EH (cell line): ENCODE measurements at places on chromosomes 6 and 20.

DNA sequence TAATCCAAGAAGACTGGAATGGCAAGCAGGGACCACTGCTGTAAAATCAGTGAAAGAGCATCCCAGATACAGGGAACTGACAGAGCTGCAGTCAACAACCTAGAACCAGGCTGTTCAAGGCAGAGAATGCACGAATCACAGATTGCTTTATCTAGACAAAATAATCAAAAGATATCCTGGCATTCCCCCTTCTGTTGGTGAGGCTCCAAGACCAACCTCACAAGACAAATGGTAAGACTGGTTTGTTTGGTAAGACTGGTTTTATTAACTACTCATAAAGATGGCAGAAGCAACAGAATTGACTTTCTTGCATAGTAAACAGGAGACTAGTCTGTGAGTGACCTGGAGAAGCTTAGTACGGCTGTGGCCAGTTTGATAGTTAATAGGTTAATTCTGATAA is 88.8 kb upstream of the AHI1 start:
- no peak for DNase-seq

GRCh38 chr6:16316741-16317251 is 78.4 kb downstream of the GMPR start:
- peak; percentile 83 for DNase-seq

DNA sequence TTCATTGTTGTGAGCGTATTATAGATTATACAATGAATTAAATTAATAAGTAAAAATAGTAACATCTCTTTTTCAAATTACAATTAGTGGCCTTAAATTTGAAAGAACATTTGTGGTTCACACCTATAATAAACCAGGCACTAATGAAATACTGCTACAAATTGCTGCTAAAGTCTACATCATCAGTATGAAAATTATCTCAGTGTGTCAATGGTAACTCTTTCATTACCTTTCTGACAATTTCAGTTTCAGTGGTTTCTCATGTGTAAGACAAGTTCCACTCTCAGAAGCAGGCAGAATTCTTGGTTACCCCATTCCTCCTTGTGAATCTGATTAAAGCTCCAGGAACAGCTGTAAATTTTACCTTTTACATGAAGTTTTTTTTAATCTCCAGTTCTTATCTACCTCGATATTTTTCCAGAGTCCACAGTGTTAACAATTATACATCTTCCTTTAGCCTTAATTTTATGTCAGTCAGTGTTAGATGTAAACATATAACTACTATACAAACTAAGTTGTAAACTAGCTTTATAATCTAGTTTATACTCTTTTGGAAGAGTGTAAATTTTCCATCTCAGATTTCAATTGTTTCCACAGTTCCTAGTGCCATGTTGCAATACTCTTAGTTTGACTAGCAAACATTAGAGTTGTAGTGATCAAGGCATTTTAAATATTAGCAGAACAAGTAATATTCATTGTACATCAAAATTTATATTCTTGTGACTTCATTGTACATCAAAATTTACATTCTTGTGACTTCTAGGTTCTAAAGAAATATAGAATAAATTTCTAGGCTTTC is 1038.4 kb downstream of the EPHA7 start:
- no peak for DNase-seq

DNA sequence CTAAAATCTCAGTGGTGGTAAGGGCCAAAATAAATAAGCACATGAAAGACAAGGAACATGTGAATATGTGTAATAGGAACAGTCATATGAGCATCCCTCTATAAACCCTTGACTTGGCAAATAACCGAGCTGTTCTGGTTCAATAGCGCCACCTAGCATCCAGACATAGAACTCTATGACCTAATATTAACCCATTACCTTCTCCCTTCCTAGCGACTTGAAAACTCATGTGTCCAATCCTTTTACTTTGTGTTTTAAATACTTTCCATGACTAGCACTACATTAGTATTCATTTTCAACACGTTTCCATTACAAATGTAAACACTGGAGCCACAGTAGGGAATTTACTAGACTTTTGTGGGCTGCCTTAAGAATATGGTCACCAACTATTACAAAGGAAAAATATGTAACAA is 279.7 kb downstream of the UST start:
- peak; percentile 95 for DNase-seq

GRCh38 chr6:33147807-33148666 is 44.2 kb downstream of the COL11A2 start:
- DNase-seq, result peak; percentile 64

DNA sequence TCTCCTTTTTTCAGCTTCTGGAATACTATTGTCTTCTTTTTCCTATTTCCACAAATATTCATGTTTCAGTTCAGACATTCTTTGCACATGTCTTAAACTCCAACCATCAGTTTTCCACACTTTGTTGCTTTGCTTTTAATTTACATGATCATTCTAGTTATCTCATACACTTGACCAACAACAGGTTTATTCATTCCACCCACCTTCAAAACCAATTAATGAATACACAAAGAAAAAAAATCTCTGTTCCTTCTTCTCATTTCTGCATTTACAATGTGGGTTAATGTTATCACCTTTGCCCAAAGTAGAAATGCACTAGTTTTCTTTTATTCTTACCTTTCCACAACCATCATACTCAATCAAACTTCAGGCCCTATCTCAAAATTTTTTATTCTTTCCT is 216.7 kb downstream of the FRK start:
- no peak for DNase-seq

DNA sequence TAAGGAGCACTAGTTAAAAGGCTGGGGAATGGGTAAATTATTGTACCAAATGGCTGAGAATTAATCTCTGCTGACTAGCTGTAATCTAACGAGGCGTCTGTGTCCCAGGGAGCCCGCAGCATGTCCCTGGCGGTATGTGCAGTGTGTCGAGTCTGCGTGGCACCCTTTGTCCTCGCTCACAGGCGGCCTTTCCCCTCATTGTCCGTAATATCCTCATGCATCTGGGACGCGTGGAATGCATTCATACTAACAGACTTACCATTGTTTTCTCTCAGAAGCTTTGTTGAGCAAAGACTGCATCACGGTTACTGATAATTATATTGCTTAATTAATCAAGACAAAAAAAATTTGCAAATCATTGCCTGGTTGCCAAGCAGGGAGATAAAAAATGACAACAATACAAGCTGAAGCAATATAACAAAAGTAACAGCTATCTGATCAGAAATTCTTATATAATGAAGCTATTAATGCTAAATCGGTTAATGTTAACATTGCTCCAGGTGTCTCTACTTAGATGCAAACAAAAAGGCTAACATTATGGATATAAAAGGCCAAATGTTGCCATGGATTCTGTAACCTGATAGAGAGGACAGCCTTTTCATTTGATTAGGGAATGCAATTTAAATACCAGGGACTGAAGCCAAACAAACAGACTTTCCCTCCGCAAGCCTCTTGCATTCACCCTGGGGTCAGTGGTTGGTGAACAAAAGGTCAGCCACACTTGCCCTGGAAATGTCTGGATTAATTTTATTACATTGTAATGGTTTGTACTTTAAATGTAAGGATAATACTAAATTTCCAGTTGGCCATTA is 124.8 kb downstream of the INSM1 start:
- no peak for DNase-seq

DNA sequence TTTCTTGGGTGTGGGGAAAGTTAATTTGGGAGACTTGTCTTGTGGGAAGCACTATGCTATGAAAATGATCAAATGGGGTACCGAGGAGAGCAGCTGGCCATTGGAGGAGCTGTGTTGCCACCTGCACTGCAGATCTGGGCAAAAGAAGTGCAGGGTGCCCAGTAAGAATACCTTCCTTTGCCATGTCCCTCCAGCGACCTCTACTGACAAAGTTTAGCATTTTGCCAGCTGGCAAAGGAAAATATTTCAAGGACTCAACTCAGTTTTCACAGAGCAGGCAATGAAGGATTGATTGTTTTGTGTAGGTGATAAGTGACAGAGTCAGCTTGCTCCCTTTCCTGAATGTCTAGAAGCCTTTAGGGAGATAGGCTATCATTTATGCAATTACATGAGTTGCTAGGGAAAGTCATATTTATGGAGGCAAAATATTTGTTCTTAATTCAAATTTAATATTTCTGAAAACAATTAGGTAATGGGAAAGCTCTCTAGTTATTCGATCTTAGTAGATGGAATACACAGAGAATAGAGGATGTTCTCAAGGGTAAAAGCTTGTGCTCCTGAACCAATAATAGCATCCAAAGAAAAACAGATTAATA is 118.4 kb downstream of the FARS2 start:
- peak; percentile 52 for DNase-seq

DNA sequence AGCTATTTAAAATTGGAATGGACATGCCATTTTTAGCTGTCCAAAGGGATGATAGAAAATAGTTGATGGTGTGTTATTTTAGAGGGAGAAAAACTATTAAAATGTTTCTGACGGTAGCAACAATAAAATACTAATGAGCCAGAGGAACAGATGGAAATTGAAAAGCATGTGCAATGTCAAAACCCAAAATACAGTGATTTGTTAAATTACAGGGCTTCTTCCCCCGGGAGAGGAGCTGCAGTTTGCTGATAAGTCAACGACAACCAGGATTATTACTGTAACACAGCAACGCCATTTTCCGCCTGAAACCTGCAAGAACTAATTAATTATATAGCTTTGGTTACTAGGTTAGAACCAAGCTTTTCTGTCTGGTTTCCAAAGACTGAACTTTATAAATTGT is 179.6 kb upstream of the SPTLC3 start:
- no peak for DNase-seq

DNA sequence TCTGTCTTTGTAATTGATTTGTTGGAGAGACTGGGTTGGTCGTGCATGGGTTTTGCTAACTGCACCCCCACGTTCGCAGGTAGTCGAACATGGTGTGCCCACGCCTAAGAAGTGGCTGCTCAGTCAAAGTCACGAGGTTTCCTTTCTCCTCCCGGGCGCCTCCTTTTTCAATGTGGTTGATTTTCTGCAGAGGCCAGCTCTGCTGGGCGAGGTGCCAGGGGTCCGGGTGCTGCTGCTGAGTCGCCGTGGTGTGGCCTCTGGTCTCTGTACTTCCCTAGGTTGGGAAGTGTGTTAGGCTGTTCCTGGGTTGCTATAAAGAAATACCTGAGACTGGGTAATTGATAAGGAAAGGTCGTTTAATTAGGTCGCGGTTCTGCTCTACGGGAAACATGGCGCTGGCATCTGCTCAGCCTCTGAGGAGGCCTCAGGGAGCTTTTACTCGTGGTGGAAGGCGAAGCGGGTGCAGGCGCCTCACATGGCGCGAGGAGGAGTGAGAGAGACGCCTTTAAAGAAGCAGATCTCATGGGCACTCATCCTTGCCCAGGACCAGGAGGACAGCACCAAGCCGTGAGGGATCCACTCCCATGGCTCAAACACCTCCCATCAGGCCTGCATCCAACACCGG is 14.1 kb downstream of the OSBPL2 start:
- DNase-seq, result peak; percentile 48

DNA sequence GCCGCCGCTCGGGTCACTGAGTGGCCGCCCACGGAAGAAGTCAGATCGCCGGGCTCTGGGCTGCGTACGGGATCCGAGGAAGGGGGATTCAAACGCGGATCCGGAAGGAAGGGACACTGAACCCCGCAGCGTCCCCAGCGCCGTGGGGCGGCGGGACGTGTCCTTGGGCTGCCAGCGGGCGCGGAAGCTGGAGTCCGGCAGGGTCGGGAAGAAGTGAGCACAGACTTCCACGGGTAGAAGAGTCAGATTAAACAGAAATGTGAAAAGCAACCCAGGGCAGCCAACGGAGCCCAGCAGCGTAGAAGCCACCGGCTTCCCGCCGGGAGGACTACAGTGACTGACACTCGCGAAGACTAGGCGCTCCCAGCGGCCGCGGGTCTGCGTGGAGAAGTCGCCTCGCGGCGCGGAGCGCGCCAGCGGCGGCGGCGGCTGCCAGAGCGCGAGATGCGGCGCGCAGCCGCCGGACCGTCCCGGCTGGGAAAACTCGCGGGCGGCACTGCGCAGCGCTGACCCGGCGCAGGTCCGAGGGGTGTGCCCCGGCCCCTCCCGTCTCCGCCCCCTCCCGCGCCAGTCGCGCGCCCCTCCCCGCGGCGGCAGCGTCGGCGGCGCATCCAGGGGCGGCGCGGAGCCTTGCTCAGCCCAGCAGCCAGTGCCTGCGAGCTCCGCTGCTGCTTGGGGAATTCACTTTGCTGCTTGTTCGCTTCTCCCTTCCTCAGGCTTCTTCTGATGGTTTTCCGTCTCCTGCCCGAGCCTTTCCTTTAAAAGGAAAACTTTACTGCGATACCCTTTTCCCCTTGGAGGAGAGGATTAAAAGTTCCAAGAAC is at the start of gene SAMD5:
Gene SAMD5, plus strand, starts transcription at position 649 of the 824 bp plus-strand sequence. CDS start 239 bp downstream, outside the sequence.
- peak; percentile 82 for DNase-seq

DNA sequence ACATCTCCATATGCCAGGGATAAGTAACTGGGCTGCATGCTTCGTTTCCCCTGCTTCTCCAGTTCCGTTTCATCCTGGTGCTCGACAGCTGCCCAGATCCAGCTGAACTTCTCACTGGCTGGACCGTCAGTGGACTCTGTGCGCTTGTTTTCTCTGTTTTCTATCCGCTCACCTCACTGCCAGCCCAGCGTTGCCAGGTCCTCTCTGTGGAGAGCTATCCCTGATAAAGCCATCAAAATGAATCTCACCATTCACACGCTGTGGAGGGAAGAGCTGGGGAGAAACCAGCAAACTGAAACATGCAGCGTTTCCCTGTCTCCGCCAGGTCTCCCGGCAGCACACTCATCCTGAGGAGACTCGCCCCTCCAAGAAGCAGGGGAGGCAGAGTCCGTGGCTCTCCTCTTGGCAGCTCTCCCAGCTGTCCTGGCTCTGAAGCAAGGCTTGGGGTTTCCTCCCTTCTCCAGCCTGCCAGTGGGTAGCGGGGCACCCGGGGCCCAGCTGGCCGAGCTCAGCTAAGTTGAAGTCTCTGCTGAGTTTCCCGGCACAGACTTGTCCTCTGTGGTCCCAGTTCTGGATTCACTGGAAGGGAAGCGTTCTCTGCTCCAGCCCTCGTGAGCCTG is 160.9 kb downstream of the DTNBP1 start:
- DNase-seq, result peak; percentile 63

DNA sequence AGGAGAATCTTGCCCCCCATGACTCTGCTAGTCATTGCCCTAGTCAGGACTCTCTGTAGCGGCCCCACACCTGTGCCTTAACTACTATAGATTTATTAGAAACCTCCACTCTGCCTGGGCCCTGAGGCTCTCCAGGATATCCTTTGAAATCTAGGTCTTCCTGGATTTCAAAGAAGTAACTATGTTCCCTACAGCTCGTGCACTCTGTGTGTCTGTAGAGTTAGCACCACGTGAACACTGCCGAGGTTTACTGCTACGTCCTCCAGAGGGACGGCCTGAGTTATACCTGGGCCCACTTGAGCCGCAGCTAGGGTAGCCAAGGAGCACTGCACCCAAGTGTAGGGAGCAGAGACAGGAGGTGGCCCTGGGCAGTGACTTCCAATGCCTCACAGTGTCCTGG is 19.8 kb downstream of the GLP1R start:
- DNase-seq, result no peak

- DNase-seq, result no peak
Observed at GRCh38 chr6:136739501-136739900, 52.8 kb downstream of the MAP3K5 start.

GRCh38 chr6:40825102-40825501 is 213.9 kb downstream of the UNC5CL start:
- no peak for DNase-seq

DNA sequence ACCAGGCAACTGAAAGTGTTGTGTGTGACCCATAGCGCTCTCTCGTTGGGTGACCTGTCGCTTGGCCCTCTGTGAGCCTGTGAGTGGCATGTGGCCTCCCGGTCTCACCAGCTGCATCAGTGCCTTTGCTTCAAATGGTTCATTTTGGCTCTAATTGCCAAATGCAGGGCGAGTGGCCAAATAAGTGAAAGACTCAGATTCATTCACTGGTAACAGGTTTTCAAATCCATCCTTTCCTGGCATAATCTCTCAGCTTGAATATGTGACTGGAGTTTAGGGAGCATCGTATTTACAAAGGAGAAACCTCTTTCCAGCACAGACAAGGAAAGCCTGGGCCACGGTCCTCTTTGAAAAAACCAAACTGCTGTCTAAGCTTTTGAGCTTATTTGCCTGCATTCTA is 321.6 kb upstream of the QKI start:
- DNase-seq, result no peak
